ENCODE measurements at places on chromosomes 3 and 15. TPM values are rescaled to one million over a fixed set of nuclear protein-coding genes. Genes with fewer than 3 reads are reported as not detected.
A peak's percentile ranks its signal among the peaks of the same experiment; 100 is the strongest.

Gene FOXL2NB
- not detected for total RNA-seq

- H3K27ac ChIP-seq, result no peak overlapping the region
- H3K27me3 ChIP-seq, result no peaks in the 10 kb centered on the region
- peaks cover 59% of the 10 kb centered on the region for H3K4me1 ChIP-seq
- H3K4me3 ChIP-seq, result no peak overlapping the region
Measured at GRCh38 chr3:33004961-33005360, 53.5 kb downstream of the CCR4 start.

GRCh38 chr3:31218082-31218481, 314.6 kb upstream of the STT3B start:
- DNase-seq, result no peak
- peak overlapping the region; percentile 9 for H3K4me3 ChIP-seq
- no peaks in the 10 kb centered on the region for H3K27me3 ChIP-seq
- H3K27ac ChIP-seq, result peak overlapping the region; percentile 78
- peaks cover 86% of the 10 kb centered on the region for H3K4me1 ChIP-seq

- no peaks in the 10 kb centered on the region for H3K36me3 ChIP-seq
- DNase-seq, result no peak
- no peak overlapping the region for H3K27ac ChIP-seq
Measured at GRCh38 chr3:174957081-174957480, 97.9 kb downstream of the NAALADL2 start.

DNA sequence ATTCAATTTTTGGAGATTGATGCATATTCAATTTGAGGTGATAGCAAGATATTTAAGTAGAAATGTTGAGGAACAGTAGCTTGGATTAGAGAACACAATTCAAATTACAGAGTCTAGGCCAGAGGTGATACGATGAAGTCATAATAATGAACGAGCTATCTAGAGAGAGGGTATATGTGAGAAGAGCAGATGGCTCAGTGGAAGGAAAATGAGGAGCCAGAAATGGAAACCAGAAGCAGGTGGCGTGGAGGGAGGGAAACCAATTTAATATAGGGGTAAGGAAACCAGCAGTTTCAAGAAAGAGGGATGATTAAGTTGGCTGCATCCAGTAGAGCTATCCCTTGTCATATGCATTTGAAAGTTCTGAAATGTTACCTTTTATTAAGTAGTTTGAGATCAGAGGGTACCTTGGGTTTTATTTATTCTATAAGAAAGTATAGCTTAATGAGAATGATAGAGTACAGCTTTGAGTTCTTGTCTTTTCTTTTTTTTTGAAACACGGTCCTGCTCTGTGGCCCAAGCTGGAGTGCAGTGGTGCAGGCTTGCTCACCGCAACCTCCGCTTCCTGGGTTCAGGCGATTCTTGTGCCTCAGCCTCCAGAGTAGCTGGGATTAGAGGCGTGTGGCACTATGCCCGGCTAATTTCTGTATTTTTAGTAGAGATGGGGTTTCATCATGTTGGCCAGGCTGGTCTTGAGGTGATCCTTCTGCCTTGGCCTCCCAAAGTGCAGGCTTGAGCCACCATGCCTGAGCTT, 22.1 kb downstream of the NCK1 start:
- peak overlapping the region; percentile 15 for H3K4me3 ChIP-seq
- H3K4me1 ChIP-seq, result peaks cover 73% of the 10 kb centered on the region
- no peak for DNase-seq
- no peaks in the 10 kb centered on the region for H3K27me3 ChIP-seq
- peaks cover 6% of the 10 kb centered on the region for H3K36me3 ChIP-seq

DNA sequence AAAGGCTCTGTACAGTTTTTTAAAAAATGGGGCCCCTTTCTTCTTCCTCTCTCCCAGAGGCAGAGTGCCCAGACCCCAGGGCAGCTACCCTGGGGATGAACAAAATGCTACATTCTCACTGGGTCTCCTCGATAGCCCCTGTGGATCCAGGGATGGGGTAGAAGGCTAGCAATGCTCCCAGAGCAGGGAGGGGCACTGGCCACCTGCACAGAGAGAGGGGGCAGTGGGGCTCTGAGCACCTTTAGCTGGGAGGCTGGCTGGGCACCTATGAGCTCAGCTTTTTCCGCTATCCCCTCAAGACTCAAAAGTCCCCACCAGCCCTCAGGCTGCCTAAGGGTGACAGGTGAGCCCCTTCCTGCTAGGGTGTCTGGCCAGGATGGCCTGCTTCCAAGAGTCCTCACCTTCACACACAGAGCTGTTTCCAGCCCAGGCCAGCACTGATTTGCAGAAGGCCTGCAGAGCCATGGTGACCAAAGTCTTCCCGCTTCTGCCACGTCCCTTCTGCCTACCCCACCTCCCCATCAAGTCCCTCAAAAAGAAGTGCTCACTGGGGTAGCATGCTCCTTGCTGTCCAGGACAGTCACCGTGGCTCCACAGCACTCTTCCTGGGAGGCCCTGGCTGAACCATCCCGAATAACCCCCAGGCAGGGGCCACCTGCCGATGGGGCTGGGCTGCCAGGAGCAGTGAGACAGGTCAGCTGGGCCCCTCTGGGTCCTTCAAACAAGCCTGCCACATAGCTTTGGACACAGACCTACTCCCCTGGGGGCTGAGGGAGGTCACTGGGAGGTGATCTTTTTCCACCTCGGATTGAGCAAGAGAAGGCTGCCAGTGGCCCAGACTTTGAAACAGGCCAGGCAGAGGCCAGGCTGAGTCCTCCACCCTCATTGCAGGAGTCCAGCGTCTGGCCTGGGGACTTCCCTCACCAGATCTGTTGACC, 20.4 kb downstream of the BMF start:
- no peak overlapping the region for H3K4me3 ChIP-seq
- no peak overlapping the region for H3K27ac ChIP-seq
- H3K27me3 ChIP-seq, result peaks cover 8% of the 10 kb centered on the region
- H3K36me3 ChIP-seq, result no peaks in the 10 kb centered on the region
- DNase-seq, result no peak

- peaks cover 17% of the 10 kb centered on the region for H3K4me1 ChIP-seq
- H3K27me3 ChIP-seq, result peaks cover 51% of the 10 kb centered on the region
- no peak overlapping the region for H3K4me3 ChIP-seq
- no peak for DNase-seq
- no peak overlapping the region for H3K27ac ChIP-seq
- H3K36me3 ChIP-seq, result no peaks in the 10 kb centered on the region
Measured at GRCh38 chr3:69389520-69390248, 3.8 kb upstream of the FRMD4B start.
